ENCODE measurements at places on chromosomes 16 and 17.

- no peak for DNase-seq
Observed at GRCh38 chr17:46097497-46097896, 95.7 kb downstream of the KANSL1 start.

- peak; percentile 82 for DNase-seq
Observed at GRCh38 chr17:31392856-31393748, 1.6 kb downstream of the RAB11FIP4 start.

DNA sequence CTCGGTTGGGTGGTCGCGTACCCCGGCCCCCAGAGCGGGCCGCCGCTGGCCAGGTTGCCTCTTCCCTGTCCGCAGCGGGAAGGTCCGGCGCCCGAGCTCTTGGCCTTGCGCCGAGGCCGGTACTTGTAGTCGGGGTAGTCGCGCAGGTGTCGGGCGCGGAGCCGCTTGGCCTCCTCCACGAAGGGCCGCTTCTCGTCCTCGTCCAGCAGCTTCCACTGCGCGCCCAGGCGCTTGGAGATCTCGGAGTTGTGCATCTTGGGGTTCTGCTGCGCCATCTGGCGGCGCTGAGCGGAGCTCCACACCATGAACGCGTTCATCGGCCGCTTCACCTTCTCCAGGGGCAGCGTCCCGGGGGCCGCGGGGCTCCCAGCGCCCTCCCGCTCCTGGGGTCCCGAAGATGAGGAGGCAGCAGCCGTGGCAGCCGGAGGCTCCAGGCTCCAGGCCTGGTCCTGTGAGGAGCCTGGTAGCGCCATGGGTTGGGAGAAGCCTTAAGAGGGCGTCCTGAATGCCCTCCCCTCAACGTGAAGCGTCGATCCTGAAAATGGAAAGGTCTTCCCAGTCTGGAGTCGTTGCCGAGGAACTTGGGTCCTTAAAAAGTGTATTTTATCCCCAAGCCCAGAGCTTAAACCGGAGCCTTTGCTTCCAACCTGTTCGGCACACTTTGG lies 558 bp downstream of the SOX15 start:
- DNase-seq = peak; percentile 92

DNA sequence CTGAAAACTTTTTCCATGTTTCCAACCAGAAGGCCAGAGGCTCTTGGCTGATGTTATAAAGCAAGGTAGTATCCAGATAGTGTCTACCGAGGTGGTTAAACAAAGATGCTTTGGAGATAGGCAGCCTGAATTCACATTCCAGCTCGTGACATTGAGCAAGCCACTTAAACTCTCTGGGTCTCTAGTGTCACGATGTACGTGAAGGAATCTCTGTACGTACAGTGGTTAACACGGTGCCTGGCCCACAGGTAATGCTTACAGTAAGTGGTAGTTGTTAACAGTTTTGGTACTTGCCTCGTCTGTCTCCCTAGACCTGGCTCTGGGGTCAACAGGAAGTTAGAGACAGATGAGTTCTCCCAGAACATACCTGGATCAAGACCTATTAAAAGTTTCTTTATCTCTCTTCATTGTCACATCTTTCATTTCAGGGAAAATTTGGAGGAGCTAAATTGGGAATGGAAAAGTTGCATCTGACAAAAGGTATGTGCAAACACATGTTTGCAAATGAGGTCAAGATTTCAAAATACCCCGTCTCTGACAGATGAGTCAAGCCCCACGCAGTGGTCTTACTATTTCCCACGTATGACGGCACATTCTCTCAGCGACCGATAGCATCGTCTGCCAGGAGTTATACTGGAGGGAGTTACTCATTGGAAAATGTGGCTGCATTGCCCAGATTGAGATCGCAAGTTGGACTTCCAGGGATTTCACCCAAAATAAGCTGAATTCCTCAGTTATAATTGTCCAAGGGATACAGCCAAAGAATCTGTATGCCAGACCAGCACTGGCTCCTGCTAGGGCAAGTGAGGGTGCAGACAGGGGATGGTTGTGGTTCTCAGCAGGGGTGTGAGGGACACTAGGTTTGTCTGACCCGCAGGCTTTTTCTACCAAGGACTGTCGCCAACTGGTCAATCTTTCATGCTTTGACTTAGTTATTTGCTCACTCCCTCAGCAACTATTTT lies 18.9 kb upstream of the MYH10 start:
- DNase-seq = no peak

DNA sequence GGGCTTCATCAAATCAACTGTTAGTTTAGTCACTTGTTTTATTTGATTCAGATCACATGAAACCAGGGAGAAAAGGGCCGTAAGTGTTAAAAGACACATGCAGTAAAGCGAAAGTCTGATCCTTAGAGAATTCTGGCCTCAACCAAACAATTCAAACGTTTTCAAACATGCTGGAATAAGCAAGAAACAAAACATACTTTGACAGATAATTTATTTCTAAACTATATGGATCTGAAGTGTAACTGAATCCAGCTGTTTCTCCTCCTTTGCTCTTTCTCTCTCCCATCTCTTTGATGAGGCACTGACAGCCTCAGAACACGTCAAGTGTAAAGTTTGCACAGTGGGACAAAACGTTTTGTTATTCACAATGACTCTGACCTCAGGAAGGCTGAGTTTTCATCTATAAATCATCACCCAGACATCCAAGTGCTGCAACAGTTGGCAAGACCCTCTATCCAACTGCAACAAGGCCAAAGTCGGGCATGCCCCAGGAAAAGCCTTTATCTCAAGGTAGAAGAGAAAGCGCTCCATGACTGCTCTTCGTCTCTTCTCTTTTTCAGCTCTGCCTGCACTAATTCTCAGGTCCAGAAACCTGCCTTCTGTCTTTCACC lies 267.1 kb upstream of the MYOCD start:
- DNase-seq = no peak

- DNase-seq = no peak
Observed at GRCh38 chr17:65743308-65743655, 181.8 kb upstream of the AXIN2 start.

DNA sequence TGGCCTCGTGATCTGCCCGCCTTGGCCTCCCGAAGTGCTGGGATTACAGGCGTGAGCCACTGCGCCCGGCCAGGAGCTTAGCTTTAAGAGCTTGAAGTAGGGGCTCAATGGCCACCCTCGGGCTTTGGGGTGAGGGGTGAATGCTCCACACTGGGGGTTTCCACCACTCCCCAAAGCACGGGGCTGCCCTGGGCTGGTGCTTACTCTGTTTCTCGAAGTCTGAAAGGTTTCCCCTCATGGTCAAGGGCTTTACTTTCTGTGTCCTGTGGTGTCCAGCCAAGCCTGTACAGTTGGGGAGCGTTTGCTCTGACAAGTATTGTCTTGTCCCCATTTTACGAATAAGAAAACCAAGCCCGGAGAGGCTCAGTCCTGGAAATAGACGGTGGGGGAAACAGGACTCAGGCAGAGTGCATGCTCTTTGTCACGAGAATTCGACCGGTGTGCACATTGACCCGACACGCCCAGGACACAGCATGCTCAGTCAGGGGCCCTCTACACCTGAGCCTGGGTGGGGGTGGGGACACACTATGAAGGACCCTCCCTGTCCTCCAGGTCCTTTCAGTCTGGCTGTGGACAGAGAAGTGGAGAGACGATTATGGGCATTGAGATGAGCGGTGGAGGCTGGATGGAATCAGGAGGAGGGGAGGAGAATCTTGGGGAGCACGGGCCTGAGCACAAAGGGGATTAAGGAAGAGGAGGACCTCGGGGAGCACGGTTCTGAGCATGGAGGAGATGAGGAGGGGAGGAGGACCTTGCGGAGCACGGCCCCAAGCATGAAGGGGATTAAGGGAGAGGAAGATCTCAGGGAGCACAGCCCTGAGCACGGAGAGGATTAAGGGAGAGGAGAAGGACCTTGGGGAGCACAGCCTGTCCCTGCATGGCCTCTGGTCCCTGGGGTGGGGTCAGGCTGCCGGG lies 7.5 kb downstream of the CD7 start:
- no peak for DNase-seq

- DNase-seq = no peak
Observed at GRCh38 chr17:22492331-22492730, 800.0 kb downstream of the KCNJ18 start.

- DNase-seq = no peak
Observed at GRCh38 chr17:66739553-66739952, 95.4 kb upstream of the CACNG5 start.

GRCh38 chr16:85521552-85522307 lies 91.4 kb upstream of the GSE1 start:
- DNase-seq = no peak

DNA sequence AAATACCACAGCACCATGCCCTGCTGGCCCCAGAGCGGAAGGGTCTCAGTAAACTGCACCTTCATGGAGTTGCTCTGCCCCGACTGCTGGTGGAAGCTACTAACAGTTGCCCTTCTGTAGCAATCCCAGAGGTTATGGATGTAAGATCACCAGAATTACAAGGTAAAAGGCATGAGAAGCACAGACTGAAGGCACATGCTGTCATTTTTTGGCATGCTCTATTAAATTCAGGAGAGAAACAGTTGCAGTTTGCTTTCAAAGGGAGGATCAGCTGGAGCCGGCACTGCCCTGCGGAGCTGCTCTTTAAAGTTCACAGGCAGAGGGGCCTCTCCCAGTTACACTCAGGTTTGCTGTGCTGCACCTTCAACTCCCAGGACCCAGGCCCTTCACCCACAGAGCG lies 19.2 kb downstream of the NPRL3 start:
- no peak for DNase-seq

DNA sequence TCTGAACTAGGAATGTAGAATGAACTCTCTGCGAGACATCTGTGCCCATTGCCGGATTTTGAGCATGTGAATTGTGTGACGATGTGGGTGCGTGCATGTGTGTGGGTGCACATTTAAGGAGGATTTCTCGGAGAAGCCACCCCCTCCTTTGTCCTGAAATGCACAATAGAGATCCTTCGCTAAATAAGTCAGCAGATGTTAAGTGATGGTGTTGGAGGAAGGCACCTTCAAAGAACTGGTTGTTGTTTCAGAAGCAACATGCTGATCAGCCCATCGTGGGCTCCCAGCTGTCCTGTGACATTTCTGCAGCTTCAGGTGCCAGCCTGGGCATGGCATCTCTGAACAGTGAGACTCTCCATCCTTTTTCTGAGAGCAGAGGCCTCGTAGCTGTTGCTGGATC lies 194.9 kb downstream of the MSI2 start:
- no peak for DNase-seq
